ENCODE measurements at places on chromosomes 11 and 22.

DNA sequence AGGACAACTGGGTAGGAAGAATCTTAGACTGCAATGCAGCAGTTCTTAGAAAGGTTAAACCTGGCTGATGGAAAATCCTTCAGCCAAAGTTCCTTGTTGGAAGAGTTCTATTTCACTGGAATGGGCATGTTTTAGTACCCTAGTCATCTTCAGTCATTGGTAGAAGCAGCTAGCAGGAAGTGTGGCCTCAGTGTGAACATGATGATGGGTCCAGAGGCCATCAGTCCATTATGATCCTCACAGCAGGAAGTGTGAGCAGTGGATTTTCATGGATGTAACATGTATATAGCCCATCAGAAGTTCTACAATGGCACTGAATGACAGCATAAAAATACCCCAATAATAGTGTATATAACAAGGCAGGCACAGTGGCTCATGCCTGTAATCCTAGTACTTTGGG is 35.9 kb upstream of the PDE3B start:
- no peak for DNase-seq

GRCh38 chr11:65425105-65425970 is 2.7 kb downstream of the NEAT1 start:
- DNase-seq, result peak; percentile 49

DNA sequence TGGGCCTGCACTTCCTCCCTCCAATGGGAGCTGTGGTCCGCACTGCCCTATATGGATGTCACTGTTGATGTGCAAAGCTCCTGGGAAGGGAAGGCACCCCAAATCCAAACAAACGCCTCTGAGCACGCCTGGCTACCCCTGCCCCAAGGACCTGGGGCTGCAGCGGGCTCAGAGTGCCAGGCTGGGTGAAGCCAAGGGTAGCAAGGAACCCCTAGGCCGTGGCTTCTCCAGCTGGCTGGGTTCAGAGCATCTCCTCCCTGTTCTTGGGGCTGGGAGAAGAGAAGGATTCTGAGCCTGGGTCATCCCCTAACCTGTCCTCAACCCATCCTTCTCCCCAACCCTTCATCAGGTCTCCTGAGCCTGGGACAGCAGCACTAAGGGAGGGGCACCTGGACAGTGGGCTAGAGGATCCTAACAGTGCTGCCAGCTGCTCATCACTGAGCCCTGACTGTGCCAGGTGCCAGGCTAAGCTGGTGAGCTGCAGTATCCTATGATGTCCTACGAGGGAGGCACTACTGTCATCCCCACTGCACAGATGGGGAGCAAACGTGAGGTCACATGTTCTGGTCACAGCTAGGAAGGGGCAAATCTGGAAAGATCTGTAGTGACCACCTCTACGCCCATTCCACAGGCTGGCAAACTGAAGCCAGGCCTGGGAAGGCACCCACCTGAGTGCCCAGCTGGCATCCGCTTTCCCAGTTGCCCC is 3.0 kb downstream of the SSTR3 start:
- DNase-seq, result no peak

DNA sequence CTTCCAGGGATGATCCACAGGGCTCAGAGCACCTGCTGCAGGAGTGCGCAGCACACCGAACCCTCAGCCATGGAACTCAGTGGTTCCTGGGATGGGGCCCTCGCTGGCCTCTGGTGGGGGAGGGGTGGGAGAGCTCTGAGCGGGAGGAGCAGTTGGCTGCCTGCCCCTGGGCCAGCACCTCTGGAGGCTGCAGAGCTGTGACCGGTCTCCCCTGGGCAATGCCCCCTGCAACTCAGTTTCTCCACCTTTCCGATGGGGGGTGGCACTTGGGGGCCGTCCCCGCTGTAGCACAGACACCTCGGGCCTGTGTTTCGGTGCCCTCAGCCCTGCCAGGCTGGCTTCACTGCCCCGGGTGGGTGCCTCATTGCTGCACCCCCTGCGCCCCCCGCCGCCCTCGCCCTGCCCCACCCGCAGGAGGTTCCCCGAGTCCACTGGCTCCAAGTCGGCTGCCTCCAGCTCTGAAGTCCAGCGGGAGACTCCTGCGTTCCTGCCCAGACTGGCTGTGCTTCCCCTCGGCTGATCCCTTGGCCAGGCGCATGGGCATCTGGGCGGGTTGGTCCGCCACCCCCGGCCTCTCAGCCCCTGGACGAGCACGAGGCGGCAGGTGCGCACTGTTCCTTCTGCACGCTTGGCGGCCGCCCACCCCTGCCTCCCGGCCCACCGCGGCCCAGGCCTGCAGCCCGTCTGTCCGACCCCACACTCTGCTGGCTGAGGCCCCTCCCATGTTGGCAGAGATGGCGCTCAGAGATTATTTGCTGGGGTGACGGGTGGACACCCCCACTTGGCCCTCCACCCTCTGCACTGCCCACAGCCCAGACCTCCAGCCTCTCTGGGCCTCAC is 1.8 kb downstream of the MUC6 start:
- no peak for DNase-seq

DNA sequence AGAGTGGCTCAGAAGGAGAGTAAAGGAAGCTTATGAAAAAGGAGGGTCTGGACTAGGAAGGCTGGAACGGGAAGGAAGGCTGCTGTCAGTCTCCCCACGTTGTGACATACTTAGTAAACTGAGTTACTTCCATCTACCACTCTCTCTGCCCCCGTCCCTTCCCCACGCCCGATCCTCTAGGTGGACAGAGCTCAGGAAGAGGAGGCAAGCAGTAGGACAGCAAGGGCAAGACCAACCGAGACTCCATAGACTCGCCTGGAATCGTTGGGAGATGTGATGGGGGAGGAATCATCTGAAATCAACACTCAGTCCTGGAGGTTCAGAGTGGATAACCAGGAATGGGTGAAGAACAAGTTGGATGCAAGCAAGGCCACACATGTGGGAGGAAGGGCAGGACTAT is 240.7 kb downstream of the BUD13 start:
- no peak for DNase-seq

Measured in ecto neural progenitor cell (in vitro differentiated cells).